A549 treated with DMSO at 1 μM for 4 hours (cell line): ENCODE measurements at places on chromosomes 1 and 21. TPM values are rescaled to one million over a fixed set of nuclear protein-coding genes. Genes with fewer than 3 reads are reported as not detected.

Gene CSF3R
- total RNA-seq: not detected in 5 replicates

Gene ZNF678
- total RNA-seq: 1.5 to 2.6 TPM (median 2.3 TPM) in 5 replicates

Gene EGLN1
- 43.3 to 52.3 TPM (median 51.0 TPM) in 5 replicates for total RNA-seq

Gene LENEP
- total RNA-seq: not detected in 5 replicates

Gene ETV3L
- not detected in 5 replicates for total RNA-seq

Gene OR10J4
- total RNA-seq: not detected in 5 replicates
